T follicular helper cell (primary cell): ENCODE measurements at places on chromosomes 12 and 14.

DNA sequence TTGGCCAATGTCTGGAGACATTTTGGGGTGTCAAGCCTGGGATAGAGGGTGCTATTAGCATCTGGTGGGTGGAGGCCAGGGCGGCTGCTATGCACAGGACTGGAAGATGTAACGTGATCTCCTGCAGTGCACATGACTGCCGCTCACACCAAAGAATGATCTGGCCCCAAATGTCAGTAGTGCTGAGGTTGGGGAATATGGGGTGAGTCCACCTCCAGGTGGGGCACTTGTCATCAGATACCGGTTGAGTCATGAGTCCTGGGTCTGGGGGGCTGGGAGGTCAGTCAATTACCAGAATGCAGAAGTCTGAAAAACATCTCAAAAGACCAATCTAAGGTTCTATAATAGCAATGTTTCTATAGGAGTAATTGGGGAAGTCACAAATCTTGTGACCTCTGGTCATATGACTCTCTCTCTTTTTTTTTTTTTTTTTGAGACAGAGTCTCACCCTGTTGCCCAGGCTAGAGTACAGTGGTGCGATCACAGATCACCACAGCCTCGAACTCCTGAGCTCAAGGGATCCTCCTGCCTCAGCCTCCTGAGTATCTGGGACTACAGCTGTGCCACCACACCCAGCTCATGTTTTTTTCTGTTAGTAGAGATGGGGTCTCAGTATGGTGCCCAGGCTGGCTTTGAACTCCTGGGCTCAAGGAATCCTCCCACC, 6.0 kb upstream of the SDSL start:
- DNase-seq = no peak

DNA sequence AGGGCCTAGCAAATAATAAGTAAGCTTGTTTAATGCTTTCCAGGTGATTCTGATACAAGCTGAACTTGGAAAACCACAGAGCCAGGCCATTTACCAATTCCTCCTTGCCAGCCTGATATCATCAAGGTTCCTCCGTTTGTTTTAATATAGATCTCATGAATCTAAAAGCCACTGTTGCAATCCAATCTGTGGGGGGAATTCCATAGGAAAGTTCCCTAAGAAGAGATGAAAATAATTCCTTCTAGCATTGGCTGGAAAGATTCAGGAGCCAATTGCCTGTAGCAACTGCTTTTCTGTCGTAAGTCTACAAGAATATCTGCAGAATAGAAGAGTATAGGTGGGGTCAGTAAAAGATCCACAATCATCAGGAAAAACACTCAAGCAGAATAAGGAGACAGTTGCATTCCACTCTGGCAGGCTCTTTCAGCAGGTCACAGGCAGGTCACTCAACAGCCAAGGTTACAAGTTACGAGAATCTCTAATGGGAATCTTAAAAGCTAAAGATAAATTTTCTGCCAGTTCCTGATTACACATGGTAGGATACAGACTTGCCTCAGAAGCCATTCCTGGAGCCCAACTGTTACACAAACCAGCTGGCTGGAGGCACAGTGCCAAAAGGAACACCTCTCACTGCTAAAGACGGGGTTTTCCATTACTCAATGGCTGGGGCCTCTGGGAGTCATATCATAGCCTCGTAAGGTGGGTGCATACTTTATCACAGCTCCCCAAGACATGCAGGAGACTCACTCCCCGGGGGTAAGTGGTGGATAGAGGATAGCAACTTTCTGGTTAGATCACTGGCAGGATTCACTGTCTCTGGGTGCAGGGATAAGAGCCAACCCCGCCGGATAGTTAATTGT, 43.6 kb downstream of the FGD6 start:
- no peak for DNase-seq

GRCh38 chr12:62898526-62898925, 36.4 kb downstream of the PPM1H start:
- no peak for DNase-seq

GRCh38 chr12:127745469-127746212, 521.3 kb upstream of the TMEM132C start:
- no peak for DNase-seq

GRCh38 chr14:104335611-104336010, 197.2 kb downstream of the KIF26A start:
- DNase-seq = no peak
